IPS DF 19.7 (cell line): ENCODE measurements at places on chromosomes 3 and 15.

GRCh38 chr3:128004661-128005060 lies 47.6 kb upstream of the SEC61A1 start:
- DNase-seq, result no peak

DNA sequence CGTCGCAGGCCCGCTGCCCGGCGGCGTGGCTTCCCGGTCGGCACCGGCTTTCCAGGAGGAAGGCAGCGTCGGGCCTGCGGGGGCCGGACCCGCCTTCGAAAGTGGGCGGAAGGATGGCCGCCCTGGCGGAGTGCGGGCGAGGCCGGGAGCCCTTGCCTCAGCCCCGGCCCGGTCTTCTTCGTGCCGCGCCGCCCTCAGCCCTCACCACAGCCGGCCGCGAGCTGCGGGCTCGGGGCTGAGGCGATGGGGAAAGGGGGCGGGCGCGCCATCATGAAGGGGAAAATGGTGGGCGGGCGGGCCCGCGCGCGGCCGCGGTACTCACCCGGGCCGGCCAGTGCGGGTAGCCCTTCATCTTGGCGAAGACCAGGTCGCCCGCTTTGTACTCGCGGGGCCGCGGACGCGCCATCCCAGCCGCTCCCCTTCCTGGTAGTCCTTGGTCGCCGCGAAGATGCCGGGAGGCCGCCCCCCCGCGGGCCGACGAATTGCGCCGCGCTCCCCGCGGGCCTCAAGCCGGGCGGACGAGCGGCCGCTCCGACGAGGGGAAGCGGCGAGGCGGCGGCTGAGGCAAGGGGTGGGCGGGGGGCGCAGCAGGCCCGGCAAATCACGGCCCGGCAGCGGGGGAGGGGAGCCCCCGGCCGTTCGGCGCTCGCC lies 489 bp downstream of the HDGFL3 start:
- DNase-seq, result no peak

GRCh38 chr15:78675617-78676360 lies 34.8 kb upstream of the CHRNB4 start:
- DNase-seq, result no peak

DNA sequence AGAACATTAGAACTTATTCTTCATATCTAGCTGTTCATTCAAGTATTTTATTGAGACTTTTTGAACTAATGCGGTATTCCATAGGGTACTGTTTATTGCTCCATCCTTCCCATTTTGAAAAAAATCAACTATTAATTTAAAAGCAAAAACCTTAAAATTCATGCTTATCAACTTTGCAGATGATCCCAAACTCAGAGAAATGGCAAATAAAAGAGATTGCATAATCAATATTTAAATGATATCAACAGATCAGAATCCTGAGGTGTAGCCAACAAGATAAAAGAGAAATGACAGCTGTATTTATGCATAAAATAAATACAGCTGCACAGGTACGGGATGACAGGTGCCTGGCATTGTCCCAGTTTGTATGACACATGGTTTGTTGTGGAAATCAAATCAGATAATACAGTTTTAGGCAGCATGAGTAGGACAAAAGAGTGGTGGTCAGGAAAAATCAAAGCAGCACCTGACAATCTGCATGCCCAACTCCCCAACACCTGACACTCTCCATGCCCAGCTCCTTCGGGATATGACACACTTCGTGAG lies 42.4 kb upstream of the CMTM8 start:
- no peak for DNase-seq

DNA sequence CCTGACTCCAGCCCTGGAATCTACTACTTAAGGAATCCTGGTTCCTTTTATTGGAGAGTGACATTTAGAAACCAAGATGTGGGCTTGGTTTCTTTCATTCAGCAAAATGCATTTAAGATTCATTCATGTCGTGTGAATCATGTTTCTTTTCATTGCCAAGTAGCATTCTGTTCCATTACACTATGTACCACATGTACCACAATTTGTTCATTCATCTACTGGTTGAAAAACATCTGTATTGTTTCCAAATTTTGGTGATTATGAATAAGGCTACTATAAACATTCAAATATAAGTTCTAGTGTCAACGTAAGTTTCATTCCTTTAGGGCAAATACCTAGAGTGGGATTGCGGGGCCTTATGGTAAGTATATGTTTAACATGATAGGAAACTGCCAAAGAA lies 264.2 kb downstream of the VPS13C start:
- DNase-seq, result no peak

GRCh38 chr3:184651904-184652303 lies 60.0 kb downstream of the MAGEF1 start:
- DNase-seq, result no peak

- no peak for DNase-seq
These were observed 14.6 kb downstream of the XIRP1 start for GRCh38 chr3:39177708-39178332.

DNA sequence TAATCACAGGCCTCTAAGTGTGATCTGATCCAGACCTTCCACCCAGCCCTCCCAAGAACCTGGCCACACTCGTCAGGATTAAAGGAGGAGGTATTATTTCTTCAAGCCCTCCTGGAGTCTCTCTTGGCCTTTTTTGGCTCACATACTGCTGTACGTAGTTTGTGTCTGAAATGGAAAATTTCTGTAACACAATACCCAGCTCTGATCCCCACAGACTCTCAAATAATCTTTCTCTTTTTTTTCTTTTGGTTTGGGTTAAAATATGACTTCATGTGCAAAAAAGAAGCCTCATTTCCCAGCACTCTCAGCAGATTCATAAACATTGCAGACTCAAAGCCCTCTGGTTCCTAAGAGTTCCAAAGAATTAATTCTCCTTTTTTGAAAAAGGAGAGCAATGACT lies 96.5 kb upstream of the PHLDB2 start:
- DNase-seq, result no peak

GRCh38 chr15:64623347-64623996 lies 151.9 kb downstream of the RBPMS2 start:
- DNase-seq, result no peak

DNA sequence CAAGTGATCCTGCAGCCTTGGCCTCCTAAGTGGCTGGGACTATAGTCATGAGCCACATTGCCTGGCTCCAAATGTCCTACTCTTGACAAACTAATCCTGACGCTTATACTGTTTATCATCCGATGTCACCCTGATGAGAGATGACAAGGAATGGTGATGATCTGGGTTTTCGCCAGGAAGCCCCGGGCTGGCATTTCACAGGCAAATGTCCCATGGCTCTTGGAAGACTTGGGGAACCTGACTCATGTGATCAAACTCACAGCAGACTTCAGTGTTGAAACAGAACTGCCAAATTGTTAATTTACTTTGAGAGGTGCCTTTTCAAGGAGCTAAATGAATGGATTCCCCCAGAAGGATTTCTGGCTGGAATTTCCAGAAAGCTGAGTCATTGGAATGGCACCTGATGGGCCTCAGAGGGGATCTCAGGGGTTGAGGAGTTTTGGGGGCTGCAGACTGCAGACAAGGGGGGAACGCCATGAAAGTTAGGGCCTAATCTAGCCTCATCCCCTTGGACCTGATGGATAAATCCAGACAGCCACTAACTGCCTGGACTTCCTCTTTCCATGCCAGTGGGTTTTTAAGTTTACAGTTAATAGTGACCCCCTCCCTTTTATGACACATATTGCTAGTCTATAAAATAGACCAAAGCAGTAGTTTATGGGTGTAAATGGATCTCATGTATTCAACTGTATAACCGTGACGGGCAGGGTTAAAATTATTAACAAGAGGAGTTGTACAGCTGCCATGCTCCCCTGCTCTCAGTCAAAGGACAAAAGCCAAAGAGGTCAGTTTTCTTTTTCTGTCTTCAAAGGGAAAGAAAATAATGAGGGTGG lies 146.6 kb downstream of the CHSY1 start:
- DNase-seq, result no peak

- no peak for DNase-seq
These were observed 272.5 kb upstream of the TGFBR2 start for GRCh38 chr3:30333903-30334302.

DNA sequence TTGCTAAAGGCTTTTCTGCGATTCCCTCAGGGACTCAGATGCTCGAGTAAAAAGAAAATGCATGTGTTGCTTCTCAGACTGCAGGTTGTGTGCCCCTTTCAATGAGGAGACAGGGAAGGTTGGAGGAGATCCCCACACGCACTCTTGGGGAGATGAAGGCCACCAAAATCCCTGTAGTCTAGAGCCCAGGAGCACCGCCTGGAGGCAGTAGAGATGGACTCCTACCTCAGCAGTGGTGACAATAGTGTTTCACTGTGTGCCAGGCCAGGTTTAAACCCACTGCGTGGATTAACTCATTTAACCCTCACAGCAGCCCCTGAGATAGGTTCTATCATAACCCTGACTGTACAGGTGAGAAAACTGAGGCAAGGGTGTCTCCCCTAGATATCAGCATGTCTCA lies 15.2 kb downstream of the MEGF11 start:
- DNase-seq, result no peak

- no peak for DNase-seq
These were observed 5.4 kb downstream of the OXSR1 start for GRCh38 chr3:38170722-38171121.

GRCh38 chr3:81723732-81724313 lies 37.6 kb downstream of the GBE1 start:
- DNase-seq, result no peak

DNA sequence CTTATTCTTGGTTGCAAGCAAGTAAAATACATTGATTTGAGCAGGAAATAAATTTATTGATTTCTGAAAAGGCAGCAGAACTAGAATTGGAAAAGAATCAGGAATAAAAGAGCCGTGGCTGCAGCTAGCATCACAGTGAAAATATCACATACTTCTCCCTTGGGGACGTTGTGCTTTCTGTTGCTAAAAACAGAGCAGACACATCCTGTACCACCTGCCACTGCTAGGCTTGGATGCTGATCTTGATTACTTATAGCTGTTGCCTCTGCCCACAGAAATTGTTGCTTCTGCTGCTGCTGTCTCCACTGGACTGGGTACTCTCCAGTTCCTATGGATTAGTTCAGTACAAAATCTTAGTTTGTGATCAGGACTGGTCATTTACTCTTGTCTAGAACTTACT lies 283.8 kb downstream of the C3orf38 start:
- no peak for DNase-seq

DNA sequence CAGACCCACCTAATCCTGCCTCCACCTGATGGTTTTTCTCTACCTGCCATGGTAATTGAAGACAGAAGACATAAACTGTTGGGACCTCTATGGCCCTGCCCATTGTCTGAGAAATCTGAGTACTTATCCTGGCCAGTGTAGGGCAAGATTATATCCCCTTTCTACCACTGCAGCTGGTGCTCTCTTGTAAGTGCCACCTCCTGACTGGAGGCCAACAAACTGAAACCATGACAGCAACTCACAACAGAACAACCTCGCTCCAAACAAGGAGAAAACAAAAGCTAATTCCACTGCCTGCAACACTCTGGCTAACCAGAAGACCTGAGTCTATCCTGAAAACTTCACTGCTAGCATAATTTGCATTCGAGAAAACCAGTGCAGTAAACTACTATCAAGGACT lies 82.9 kb downstream of the CLDN1 start:
- no peak for DNase-seq

DNA sequence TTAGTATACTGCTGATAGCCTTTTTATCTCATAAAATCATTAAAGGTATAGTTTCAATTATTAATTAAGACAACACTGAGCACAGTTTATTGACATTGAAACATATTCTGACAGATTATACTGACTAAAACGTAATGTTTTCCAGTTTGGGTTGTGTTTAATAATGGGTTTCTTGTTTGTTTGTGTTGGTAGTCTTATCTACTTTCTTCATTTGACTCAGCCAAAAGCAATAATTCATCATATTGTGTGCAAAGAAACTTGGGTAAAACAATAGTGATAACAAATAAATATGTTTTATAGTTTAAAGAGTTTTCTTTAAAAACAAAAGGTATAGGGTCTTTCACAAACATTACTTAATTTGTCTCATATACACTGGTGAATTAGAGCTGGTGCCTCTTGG lies 629.2 kb upstream of the AGTR1 start:
- DNase-seq, result no peak

DNA sequence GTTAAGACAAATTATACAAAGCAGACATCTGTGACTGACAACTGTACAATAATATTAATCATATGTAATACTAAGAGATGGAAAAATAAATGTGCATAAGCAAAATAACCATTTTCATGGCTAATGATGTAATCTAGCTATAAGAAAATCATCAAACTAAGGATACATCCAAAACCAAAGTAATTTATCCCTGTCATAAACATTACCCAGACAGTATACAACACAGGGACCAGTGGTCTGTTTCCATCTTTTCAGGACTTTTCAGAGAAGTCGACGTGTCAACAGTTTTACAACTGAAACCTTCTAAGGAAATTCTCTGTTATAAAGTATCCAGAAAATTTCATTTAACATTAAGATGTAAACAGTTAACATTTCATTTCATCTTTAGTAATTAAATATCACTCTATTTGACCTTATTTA lies 11.0 kb downstream of the THBS1 start:
- no peak for DNase-seq

DNA sequence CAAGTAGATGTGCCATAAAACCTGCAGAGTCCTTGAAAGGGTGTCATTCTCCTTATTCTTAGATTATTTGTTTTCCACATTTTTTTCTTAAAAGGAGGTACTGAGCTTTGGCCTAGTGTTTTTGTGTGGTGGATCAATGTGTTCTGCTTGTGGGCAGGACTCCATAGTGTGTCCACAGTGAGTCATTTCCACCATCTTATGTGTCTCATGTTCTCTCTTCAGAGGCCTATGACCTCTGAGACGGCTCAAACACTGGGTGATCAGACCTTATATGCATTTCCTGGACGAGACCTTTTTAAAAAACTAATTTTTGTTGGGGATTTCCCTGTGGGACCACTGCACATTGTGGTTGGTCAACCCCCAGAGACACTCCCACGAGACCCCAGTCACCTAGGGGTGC lies 93.4 kb downstream of the CHCHD4 start:
- no peak for DNase-seq

- DNase-seq, result no peak
These were observed 23.3 kb upstream of the LARS2 start for GRCh38 chr3:45365060-45365459.

DNA sequence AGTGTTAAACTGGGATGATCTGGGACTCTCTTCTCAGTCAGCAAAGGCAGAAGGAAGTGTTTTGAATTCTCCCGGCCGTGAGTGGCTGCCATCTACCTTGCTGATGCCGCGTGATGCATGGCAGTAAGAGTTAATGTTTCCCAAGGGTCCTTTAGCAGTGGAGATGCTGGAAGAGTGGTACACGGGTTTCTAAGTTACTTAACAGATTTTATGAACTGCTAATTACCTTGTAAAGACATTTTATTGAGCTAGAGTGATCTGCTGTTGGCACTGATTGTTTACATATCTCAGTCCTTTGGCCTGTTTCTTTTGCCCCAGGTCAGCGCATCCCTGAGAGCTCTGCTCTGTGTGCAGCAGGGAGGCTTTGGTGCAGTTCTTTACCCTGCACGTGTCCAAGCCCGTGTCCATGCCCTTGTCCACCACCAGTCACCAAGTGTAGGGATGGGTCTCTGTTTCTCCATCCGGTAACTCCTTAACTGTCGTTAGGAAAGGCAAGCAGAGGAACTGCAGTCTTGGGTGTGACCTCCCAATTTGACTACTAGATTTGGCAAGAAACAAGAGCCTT lies 172.3 kb downstream of the SLCO3A1 start:
- DNase-seq, result no peak
